ENCODE measurements at places on chromosomes 13 and 19. TPM values are rescaled to one million over a fixed set of nuclear protein-coding genes. Genes with fewer than 3 reads are reported as not detected.

Gene MAP4K1
- 47.9 TPM for total RNA-seq

Gene SLITRK5
- total RNA-seq = 0.74 TPM

Gene LYL1
- total RNA-seq = 11.5 TPM

Gene PDE4C
- 0.98 TPM for total RNA-seq

DNA sequence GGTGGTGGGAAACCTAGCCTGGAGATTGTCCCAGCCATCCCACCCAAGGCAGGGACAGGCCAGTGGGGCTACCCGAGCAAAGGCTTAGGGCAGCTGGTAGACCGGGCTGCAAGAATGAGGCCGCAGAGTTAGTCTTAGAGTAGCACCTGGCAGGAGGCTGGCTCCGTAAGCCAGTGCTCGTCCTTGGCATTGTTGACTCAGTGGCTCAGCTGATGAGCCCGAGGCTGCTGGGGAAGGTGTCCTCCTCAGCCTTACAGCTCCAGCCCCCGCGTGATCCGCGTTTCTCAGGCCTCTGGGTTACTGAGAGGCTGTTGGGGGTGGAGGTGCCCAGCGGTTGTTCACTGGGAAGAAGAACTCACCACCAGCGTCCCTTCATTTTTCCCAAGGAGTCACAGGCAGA is 24.7 kb downstream of the PPP1R37 start:
- DNase-seq = no peak

DNA sequence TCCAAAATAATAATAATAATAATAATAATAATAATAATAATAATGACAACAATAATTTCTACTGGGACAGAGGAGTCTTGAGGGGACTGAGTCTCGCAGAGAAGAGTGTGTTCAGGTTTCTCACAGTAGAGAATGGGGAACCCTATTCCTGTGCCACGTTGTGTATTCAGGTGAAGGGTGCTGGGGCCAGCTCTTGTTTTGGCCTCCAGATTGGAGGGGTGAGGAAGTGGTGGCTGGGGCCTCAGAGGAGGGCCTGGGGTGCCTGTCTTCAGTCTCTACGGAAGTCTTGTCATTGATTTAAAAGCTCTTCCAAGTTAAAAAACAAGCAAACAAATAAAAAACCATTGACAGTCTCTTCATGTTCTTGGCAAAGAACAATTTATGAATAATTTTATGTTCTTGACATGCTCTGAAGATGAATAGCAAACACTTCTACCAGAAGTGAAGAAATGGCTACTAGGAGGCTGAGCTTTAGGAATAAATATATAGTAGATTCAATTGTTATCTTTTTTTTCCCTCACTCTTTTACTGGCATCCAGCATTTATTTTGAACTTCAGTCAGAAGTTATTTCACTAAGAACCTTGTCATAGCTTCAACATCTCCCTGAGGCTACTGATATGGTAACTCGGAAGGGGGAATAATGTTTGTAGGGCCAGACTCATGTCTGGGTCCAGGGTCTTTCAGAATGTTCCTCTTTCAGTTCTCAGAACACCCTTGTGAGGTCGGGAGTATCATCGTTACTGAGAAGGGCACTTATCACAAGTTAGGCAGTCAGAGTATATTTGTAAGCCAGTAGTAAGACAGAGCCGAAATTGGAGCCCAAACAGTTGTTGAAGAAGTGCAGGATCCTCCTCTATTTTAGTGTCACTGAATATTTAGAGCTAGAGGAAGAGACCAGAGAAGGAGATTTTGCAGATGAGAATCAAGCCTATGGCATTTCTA is 13.1 kb downstream of the LRCH1 start:
- DNase-seq = no peak

DNA sequence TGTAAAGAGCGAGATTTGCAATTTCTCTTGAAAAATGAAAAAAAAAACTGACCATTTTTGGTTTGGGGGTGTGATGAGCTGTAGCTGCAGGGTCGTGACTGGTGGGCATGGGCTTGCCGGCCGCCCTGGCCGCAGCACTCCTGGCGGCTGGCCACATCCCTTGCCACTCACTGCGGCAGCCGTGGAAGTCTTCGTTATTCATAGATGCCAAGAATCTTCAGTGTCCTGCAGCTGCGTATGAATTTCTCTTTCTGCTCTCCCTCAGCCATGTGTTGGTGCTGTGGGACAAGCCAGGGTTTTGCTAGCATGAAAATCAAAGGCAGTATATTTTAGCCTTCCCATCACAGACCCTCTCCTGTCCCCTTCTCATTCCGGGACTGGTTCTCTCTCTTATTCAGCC is 151.7 kb upstream of the TSHZ3 start:
- no peak for DNase-seq

DNA sequence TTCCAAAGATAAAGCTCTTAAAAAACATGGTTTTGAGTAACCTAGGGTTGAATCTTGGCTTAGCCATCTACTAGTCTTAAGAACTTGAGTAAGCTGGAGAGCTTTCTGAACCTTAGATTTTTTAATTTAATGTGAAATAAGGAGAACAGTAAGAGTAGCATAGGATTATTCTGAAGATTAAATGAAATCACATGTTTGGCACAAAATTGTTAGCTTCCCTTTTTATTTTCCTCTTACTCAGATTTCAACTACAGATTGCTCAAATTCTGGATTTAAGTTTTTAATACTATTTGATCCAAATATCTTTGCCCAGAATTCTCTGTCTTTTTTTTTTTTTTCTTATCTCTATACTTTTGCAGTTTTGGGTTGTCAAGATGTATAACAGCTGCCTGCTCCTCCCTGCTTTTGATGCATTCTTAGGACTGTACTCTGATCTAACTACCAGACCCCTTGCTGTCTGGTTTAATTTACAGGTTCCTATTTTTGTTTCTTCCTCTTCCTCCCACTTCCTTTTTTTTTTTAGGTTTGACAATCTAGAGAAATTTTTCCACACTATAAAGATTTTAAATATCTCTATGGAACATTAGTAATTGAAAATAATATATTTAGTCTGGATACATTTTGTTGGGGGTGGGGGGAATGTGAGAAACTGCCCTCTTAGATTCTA is 12.3 kb downstream of the POMP start:
- no peak for DNase-seq

DNA sequence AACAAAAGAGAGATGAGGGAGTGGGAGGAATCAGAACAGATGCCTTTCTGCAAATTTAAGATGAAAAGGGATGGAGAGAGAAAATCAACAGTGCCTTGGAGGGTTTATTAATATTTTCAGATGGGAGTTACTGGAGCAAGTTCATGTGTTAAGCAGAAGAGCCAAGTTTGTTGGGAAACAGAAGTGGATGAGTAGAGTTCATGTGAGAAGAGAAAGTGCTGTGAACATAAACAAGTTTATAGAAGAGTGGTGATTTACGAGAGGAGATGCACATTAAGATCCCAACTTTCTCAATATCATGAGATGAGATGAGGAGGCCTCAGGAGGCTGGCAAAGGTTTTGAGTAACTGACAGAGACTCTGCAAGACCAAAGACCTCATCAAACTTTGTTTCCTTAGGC is 274.1 kb upstream of the HTR2A start:
- no peak for DNase-seq

DNA sequence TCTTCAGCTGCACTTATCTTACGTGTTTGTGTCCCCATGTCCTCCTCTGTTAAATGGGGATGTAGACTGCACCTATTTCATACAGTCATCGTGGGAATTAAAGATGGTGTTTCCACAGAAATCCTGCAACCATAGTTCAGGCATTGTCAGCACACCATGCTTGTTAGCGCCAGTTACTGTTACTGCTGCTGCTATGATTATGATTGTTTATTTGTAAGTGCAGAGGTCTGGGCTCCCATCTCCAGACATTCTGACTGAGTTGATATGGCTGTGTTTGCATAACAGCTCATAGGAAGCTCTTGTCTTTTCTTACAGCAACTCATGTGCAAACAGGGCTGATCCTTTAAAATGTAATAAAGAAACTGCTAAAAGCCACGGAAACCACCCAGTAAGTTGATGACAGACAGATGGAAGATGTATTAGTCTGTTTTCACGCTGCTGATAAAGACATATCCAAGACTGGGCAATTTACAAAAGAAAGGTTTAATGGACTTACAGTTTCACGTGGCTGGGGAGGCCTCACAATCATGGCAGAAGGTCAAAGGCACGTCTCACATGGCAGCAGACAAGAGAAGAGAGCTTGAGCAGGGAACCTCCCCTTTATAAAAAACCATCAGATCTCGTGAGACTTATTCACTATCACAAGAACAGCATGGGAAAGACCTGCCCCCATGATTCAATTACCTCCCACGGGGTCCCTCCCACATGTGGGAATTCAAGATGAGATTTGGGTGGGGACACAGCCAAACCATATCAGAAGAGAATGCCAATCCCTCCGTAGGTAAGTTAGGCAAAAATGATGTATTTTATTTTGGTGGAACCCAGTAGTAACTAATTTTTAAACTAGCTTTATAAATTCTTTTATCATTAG is 1.6 kb downstream of the ZSCAN5A start:
- no peak for DNase-seq
